ENCODE measurements at places on chromosomes 16 and 17.

- no peak for DNase-seq
These were observed 103.5 kb downstream of the ABCC1 start for GRCh38 chr16:16052916-16053315.

DNA sequence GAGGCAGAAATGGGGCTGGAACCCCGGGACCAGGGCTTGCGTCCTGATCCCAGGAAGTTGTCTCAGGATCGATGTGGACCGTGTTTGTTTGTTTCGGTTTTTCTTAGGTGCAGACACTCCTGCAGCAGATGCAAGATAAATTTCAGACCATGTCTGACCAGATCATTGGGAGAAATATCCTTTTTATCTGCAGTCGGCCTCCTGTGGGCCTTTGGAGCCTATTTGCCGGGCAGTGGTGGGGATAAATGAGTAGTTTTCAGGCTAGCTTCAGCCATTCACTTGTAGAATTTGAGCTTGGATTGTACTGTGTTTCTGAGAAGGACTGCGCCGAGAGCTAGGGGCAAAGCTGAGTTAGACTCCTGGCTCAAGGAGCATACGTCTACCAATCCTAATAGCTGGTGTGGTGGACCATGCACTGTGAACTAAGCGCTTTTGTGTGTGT, 816 bp downstream of the HSBP1 start:
- no peak for DNase-seq

DNA sequence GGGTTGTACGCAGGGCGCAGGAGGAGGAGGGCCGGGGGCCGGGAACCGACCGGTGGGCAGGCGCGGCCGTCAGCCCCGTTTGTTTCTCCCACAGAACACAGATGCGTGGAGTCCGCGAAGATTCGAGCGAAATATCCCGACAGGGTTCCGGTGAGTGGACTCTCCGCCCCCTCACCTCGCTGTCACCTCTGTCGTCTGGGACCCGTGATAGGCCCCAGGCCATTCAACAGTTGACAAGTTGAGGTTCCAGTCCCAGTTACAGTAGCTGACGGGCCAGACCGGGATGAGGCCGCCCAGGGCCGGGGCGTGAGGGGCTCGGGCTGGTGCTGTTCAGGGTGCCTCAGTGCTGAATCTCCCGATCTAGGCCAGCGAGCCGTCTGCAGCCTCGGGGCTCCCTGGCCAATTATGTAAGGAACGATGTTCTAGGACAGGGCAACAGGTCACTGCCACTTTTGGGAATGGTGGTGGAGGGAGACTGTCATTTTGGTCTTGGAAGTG, 628 bp downstream of the GABARAPL2 start:
- no peak for DNase-seq

GRCh38 chr17:1032391-1032790, 35.5 kb downstream of the TIMM22 start:
- DNase-seq, result no peak

DNA sequence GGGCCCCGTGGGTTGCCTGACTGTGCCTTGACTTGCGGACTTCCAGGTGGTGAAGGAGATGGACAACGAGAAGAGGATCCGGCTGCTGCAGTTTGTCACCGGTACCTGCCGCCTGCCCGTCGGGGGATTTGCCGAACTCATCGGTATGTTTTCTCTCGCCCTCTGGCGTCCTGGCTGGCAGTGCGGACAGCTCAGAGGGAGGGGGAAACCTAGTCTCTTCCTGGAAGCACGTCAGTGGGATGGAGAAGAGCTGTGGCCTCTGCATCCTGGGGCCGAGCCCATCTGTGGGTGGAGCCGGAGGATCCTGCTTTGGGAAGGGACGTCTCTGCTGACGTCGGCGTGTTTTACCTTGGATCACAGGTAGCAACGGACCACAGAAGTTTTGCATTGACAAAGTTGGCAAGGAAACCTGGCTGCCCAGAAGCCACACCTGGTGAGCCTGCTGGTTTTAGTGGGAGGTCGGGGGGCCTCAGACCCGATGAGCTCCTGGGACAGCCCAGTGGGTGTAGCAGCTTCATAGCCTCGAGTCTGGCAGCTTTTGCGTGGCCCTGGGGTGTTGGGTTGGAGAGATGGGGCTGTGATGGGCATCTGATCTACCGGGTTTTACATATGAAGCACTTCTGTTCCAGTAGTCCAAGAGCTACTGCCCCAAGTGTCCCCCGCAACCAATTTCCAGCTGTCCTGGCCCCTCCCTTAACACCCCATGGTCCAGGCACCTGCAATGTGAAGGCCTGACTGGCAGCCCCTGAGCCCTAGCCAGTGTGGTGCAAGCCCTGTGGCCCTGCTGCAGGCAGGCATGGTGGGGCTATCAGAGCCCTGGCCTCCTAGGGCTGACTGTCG, 11.9 kb upstream of the CLEC18A start:
- no peak for DNase-seq

- no peak for DNase-seq
These were observed 43.1 kb downstream of the ABAT start for GRCh38 chr16:8717469-8717868.

- DNase-seq, result no peak
These were observed 9.3 kb downstream of the NUBP1 start for GRCh38 chr16:10752843-10753523.

GRCh38 chr16:10428433-10429168, 42.7 kb downstream of the ATF7IP2 start:
- no peak for DNase-seq

DNA sequence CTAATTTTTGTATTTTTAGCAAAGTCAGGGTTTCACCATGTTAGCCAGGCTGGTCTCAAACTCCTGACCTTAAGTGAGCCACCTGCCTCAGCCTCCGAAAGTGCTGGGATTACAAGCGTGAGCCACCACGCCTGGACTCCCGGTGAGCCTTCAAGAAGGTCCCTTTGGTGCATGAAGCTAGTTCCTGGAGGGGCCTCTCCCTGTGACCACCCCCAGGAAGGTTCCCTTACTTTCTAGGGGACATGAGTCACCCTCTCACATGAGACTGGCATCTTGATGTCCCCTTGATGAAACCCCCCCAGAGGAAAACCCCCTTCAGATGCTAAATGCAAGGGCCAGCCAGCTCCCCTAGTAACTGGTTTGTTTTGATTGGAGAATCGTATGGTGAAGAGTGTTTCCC, 12.8 kb downstream of the CARHSP1 start:
- DNase-seq, result no peak

DNA sequence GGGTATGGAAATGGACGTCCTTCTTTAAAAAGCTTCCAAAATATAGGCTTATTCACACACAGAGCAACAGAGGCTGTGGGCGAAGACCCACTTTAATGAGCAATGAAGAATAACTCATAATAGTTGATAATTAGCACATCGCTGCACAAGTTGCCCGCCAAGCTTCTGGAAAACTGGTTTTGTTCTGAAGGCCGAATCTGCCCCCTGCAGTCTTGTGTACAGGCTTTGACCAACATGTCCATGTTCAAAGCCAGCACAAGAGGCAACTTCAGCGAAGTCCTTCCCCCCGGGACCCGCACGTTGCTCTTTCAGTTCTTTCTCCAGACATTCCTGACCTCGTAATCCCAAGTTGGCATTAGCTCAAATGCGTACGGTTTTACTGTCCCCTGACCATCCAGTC, 73.3 kb downstream of the IRX5 start:
- no peak for DNase-seq

- DNase-seq, result peak; percentile 55
These were observed 1.8 kb downstream of the MMP15 start for GRCh38 chr16:58027161-58027915.

DNA sequence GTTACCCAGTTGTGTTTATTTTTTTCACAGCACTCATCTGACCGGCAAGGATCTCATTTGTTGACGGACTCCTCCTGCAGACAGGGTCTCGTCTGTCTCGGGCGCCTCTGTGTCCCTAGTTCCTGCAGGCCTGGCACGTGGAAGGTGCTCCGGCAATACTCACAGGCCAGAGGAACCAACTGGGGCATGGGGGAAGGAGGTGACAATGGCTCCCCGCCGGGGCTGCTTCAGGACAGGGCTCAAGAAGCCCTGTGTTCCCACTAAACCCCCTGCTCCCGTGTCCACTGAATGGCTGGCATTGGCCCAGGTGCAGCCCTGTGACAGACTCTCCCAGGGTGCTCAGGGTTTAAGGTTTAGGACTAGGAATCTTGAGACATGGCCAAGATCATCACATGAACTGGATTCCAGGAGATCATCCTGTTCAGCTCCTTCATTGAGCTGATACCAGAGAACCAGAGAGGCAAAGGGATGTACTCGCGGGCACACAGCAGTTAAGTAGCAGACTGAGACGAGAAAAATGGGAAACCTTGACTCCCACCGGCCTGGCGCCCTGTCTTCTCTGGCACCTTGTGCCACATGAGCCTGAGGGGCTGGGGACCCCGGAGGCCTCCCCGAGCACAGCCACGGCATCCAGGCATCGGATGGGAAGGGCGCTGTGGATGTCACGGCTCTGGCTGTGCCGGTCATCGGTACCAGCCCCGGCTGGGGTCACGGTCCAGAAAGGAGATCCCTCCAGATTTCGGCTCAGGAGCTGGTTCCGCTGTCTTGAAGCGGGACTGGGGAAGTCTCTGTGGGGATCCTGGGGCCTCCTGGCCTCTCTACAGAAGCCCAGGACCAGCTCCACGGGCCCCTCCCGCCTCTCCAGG, 29.0 kb downstream of the TIMM22 start:
- DNase-seq, result no peak

GRCh38 chr17:17929655-17930380, 42.4 kb downstream of the TOM1L2 start:
- DNase-seq, result no peak

DNA sequence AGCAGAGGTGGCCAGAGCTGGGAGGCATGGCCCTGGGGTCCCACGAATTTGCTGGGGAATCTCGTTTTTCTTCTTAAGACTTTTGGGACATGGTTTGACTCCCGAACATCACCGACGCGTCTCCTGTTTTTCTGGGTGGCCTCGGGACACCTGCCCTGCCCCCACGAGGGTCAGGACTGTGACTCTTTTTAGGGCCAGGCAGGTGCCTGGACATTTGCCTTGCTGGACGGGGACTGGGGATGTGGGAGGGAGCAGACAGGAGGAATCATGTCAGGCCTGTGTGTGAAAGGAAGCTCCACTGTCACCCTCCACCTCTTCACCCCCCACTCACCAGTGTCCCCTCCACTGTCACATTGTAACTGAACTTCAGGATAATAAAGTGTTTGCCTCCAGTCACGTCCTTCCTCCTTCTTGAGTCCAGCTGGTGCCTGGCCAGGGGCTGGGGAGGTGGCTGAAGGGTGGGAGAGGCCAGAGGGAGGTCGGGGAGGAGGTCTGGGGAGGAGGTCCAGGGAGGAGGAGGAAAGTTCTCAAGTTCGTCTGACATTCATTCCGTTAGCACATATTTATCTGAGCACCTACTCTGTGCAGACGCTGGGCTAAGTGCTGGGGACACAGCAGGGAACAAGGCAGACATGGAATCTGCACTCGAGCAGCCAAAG, 2.3 kb downstream of the CSF3 start:
- no peak for DNase-seq

DNA sequence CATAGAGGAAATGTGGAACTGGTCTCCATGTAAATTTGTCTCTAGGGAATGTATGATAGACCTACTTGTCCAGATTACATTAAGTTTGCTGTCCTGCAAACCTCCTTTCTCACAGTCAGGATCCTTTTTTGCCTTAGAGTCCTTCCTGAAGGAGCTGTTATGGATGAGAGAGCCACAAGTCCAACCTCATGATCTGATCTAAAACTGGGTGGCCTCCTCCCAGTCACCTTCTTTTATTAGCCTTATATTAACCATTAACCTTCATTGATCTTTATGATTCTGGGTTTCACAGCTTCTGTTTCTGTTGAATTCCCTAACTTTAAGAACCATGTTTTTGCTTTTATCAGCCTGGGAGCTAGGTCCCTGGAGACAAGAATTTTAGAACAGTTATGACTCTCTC, 64.1 kb downstream of the NEUROD2 start:
- DNase-seq, result no peak

- DNase-seq, result no peak
These were observed 13.5 kb upstream of the TBX21 start for GRCh38 chr17:47719411-47720152.

- no peak for DNase-seq
These were observed 2.0 kb upstream of the TMEM11 start for GRCh38 chr17:21215935-21216334.

- no peak for DNase-seq
These were observed 19.4 kb downstream of the SLC47A1 start for GRCh38 chr17:19553036-19553435.

GRCh38 chr16:73886426-73886825, 410.2 kb upstream of the PSMD7 start:
- DNase-seq, result no peak

GRCh38 chr16:12558641-12559040, 245.0 kb downstream of the CPPED1 start:
- DNase-seq, result peak; percentile 21

DNA sequence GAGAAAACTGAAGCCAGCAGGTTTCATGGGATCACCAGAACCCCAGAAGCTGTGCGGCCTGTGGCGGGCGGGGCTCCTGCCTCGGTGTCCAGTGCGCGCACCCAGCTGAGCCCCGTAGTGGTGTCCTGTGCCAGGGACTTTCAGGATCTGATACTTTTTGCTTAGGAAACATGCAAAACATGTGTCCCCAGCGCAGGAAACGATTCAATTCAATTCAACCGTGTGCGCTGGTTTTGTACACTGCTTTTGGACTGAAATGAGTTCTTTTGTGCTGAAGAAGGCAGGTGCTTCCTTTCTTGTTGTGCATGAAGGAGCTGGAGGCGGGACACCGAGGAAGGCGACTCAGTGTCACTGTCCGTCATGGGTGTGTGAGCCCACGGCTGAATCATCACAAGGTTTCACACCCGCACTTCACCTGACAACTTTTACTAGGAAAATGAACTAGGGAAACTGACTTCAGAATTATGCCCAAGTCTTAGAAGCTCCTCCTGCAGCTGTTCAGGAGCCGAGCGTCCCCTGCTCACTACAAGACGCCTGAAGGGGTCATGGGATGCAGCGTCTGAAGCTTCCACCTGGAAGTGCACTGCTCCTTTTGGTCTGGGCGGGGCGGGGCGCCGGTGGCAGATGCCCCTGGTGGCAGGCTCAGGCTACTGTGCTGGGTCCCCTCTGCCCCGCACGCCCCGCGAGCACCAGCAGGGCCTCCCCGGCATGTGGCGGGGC, 31.4 kb upstream of the ZNF750 start:
- DNase-seq, result no peak

DNA sequence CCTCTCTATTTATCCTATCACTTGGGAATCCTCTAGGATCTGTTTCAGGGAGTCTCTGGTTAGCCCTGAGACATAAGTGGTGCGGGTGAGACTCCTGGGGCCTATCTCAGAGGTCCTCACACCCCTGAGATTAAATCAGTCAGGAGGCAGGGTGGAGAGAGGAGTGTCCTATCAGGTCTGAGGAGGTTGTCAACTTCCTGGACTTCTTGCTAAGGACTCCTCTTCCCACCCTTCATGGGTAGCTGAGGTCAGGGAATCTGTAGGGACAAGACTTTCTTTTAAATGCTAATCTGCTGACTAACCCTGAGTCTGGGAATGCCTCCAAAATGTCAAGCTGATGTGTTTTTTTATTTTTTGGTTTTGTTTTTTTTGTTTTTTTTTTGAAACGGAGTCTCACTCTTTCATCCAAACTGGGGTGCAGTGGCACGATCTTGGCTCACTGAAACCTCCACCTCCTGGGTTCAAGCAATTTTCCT, 6.6 kb upstream of the ARMC5 start:
- DNase-seq, result no peak

GRCh38 chr16:67364600-67365235, 28.6 kb downstream of the TPPP3 start:
- no peak for DNase-seq

- no peak for DNase-seq
These were observed 15.1 kb upstream of the UTP6 start for GRCh38 chr17:31916491-31917064.

GRCh38 chr16:8293413-8293812, 296.9 kb downstream of the TMEM114 start:
- no peak for DNase-seq

- DNase-seq, result no peak
These were observed at the start of gene CDH13 for GRCh38 chr16:82626791-82627261. CDH13 (plus strand) TSS chr16:82626969.

Measured in NCI-H146 (cell line).